Activated B cell treated with CpG ODN at 0.5 μM for 24 hours (primary cell): ENCODE measurements at places on chromosomes 1 and 21. TPM values are rescaled to one million over a fixed set of nuclear protein-coding genes. Genes with fewer than 3 reads are reported as not detected.

LPAR3 gene
- total RNA-seq = 0.59 and 0.62 TPM in 2 replicates

NUP210L gene
- total RNA-seq = 0.22 and 0.27 TPM in 2 replicates

TARDBP gene
- total RNA-seq = 170 and 193 TPM in 2 replicates

DNA sequence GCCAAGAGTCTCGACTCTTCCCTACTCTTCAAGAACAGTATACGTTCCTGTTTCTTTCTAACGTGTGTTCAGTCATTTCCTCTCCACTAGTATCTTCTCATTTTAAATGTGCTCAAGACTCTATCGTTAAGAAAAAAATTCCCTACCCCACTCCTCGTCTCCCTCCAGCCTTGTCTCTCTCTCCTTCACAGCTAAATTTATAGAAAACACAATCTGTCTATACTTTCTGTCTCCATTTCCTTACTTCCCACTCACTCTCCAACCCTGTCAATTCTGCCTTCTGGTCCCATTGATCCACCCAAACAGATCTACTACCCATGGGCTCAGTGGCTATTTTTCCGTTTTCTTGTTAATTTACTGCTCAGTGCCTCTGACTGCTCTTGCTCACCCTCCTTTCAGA, 75.3 kb downstream of the CSMD2 start:
- no peak for DNase-seq

- no peak for DNase-seq
Measured at GRCh38 chr1:218459878-218460711, 115.0 kb downstream of the TGFB2 start.

MAP1LC3C gene
- total RNA-seq = not detected in 2 replicates

DNA sequence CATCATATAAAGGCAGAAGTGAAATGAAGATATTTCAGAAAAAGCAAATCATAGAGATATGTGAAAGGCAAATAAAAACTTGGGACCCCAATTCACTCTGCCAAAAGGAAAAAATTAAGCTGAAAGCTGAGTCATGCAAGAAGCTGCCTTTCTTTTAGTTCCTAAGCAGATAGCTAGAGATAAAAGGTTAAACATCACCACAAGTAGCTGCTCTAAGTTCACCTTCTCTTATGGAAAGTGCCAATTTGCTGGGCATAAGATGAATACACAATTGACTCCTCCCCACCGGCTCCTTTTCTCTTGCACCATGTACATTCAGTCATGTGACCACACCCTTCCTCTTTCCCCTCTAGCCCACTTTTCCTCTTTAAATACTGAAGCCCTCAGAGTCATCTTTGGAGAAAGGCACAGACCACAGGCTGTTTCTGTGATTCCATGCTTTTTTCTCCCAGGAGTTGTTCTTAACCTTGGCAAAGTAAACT, 5.4 kb upstream of the SUMO3 start:
- no peak for DNase-seq

CNTN2 gene
- not detected in 2 replicates for total RNA-seq

- DNase-seq = no peak
Measured at GRCh38 chr1:64861611-64862010, 104.7 kb downstream of the JAK1 start.

GRCh38 chr1:185559684-185560331, 174.4 kb upstream of the HMCN1 start:
- no peak for DNase-seq

KCNA3 gene
- 15.0 and 20.0 TPM in 2 replicates for total RNA-seq

- DNase-seq = no peak
Measured at GRCh38 chr1:160211046-160211790, 6.0 kb downstream of the PEA15 start.

NKAIN1 gene
- not detected in 2 replicates for total RNA-seq

GRCh38 chr1:6917067-6917466, 131.8 kb downstream of the CAMTA1 start:
- no peak for DNase-seq

- no peak for DNase-seq
Measured at GRCh38 chr1:84997667-84998600, 1.0 kb upstream of the MCOLN2 start.

S100A1 gene
- 0.31 and 0.69 TPM in 2 replicates for total RNA-seq

DNA sequence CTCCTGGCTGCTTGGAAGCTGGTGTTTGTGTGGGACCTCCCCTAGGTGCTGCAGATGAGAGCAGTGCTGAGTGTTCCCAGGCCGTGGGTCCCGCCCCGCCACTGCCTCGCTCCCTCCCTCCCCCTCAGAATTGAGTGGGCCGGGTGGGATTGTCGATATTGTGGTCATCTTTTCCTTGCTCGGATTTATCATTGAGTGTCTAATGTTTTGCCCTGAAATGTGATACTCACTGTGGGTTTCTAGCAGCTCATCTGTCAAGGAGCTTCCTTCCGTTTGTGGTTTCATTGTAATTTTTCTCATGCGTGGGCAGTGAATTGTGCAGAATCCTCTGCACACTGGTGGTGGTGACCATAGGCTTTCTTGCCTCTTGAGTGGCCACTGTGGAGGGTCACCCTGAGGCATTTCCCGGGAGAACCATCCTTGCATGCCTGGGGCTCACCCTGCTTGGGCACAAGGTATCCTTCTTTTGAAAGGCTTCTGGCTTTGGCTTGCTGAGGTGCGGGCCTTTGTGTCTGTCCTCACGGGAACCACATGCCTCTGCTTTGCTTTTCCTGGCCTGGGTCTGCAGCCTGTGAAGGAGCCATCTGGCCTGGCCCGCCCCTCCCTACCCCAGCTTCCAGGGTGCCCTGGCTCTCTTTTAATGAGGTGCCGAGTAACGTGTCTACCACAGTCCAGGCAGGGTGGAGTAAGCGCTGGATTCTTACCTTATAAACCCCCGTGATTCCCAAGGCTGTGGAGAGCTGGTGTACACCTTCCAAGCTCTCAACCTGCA, 25.6 kb downstream of the SLX9 start:
- DNase-seq = no peak

GRCh38 chr1:165575468-165576099, 31.8 kb downstream of the LRRC52 start:
- DNase-seq = no peak

LRRC7 gene
- total RNA-seq = not detected in 2 replicates

GRCh38 chr1:112544011-112544688, 35.4 kb downstream of the WNT2B start:
- no peak for DNase-seq

MNDA gene
- 14.2 and 17.3 TPM in 2 replicates for total RNA-seq

- DNase-seq = no peak
Measured at GRCh38 chr1:245986404-245987218, 520.5 kb downstream of the SMYD3 start.

- DNase-seq = no peak
Measured at GRCh38 chr1:107788206-107789202, 176.5 kb downstream of the VAV3 start.

TACSTD2 gene
- not detected in 2 replicates for total RNA-seq
